ENCODE measurements at places on chromosomes 3 and 15.

DNA sequence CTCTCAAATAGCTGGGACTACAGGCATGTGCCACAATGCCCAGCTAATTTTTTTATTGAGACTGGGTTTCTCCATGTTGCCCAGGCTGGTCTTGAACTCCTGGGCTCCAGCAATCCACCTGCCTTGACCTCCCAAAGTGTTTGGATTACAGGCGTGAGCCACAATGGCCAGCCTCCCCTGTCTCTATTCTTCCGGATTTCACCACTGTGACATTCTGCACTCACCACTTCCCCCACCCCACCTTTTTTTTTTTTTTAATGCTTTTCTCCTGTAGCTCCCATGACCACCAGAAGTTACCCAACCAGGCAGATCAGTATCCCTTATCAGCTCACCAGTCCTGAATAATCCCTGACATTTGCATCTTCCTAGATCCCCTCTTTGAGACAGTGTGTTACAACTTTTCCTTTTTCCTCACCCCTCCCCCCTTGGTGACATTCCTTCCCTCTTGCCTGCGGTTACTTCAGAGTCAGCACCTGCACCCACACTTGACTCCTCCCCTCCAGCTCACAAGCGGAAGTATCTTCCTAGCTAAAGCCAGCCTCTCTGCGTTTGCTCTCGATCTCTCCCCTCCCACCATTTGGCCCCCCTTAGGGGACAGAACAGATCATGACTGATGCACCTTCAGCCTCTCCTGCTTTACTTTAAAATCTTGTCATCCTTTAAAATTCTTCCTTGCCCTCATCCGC lies 13.5 kb upstream of the ZNF592 start:
- DNase-seq: no peak

- DNase-seq: no peak
These were observed 131.6 kb upstream of the ABHD17C start for GRCh38 chr15:80563372-80563997.

DNA sequence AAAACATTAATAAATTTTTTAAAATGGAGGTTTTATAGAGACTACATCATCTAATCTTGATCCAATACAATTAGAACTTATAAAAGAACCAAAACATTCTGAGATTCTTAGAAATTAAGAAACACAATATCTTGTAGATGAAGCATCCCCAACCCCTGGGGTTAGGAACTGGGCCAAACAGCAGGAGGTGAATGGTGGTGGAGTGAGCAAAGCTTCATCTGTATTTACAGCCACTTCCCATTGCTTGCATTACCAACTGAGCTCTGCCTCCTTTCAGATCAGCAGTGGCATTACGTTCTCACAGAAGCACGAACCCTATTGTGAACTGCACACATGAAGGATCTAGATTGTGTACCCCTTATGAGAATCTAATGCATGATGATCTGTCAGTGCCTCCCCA lies 36.3 kb downstream of the KNL1 start:
- DNase-seq: no peak

- no peak for DNase-seq
These were observed 69.5 kb upstream of the SUCLG2 start for GRCh38 chr3:67723863-67724262.

GRCh38 chr15:67575039-67575502 lies 32.6 kb downstream of the MAP2K5 start:
- peak; percentile 5 for DNase-seq

DNA sequence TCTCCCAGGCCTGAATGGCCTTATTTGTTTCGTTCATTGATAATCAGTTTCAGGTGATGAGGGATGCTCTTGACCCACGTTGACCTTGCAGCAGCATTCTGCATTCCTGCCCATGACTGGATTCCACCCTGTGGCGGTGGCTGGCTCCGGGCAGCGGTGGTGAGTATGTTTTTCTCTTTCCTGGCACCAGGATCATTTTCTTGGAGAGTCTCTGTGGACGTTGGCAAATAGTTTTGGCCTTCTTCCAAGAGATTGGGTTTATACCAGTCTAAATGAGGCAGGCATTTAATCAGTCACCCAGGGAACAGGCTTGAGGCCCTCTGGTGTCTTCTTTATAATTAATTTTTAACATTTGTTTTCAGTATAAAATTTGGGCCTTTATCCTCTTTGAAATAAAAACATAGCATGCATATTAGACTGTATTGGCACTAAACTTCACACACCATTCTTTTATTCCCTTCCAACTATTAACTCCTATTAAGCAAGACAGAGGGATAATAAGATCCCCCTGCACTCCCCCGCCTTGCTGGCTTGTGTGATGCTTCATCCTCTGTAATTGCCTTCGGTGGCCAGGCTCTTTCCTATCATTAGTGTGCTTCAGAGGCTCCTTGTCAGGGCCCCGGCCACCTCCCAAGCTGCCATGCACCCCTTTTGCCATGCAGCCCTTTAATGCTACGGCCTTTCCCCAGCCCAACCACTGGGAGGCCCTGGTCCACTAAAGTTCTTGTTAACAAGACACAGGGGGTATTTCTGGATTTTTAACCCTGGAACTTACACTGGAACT lies 176.2 kb upstream of the TOPAZ1 start:
- no peak for DNase-seq

DNA sequence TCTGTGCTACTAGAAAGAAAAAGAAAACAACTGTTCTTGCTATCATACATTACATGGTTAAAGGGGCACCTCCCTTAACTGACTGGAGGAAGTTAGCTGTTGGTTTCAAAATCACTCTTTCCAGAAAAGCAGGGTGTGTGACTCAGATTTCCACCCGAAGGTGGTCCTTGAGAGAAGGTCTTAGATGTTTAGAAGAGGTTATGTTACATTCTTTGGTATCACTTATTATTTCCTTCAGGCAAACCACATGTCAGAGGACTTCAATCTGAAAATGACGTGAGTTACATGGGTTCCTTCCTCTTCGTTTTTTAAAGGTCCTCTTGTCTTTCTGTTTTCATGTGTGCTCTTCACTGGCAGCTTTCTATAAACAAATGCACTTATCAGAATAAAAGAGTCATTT lies 307.9 kb upstream of the CBLB start:
- DNase-seq: peak; percentile 5
